H9 (cell line): ENCODE measurements at places on chromosomes 7 and 10. TPM values are rescaled to one million over a fixed set of nuclear protein-coding genes. Genes with fewer than 3 reads are reported as not detected.

GRCh38 chr10:28937959-28938358, 260.6 kb downstream of the BAMBI start:
- no peak overlapping the region for H3K27ac ChIP-seq
- no peaks in the 10 kb centered on the region for H3K4me1 ChIP-seq
- no peaks in the 10 kb centered on the region for H3K27me3 ChIP-seq
- H3K4me3 ChIP-seq, result no peak overlapping the region

GRCh38 chr10:123180101-123181090, 26.2 kb downstream of the BUB3 start:
- H3K4me3 ChIP-seq, result no peak overlapping the region
- no peak overlapping the region for H3K27ac ChIP-seq
- H3K4me1 ChIP-seq, result no peaks in the 10 kb centered on the region
- H3K36me3 ChIP-seq, result peaks cover 38% of the 10 kb centered on the region

- peak; percentile 23 for DNase-seq
- H3K4me3 ChIP-seq, result no peak overlapping the region
- H3K27ac ChIP-seq, result no peak overlapping the region
- no peaks in the 10 kb centered on the region for H3K27me3 ChIP-seq
- no peaks in the 10 kb centered on the region for H3K36me3 ChIP-seq
These were observed 6.2 kb downstream of the ATP6V0E2 start for GRCh38 chr7:149879766-149880637.

GRCh38 chr7:98418636-98419315, 17.9 kb upstream of the BAIAP2L1 start:
- H3K27me3 ChIP-seq, result no peaks in the 10 kb centered on the region
- no peak overlapping the region for H3K27ac ChIP-seq
- H3K4me1 ChIP-seq, result no peaks in the 10 kb centered on the region
- no peaks in the 10 kb centered on the region for H3K36me3 ChIP-seq
- H3K4me3 ChIP-seq, result no peak overlapping the region
- DNase-seq, result no peak

The VAX1 gene
- total RNA-seq, result not detected in 2 replicates

The CFAP58 gene
- total RNA-seq, result 0.63 and 0.88 TPM in 2 replicates

The COL13A1 gene
- total RNA-seq, result 3.1 and 3.6 TPM in 2 replicates
